Foreskin keratinocyte (primary cell): ENCODE measurements at places on chromosomes 3 and 15.
A peak's percentile ranks its signal among the peaks of the same experiment; 100 is the strongest.

DNA sequence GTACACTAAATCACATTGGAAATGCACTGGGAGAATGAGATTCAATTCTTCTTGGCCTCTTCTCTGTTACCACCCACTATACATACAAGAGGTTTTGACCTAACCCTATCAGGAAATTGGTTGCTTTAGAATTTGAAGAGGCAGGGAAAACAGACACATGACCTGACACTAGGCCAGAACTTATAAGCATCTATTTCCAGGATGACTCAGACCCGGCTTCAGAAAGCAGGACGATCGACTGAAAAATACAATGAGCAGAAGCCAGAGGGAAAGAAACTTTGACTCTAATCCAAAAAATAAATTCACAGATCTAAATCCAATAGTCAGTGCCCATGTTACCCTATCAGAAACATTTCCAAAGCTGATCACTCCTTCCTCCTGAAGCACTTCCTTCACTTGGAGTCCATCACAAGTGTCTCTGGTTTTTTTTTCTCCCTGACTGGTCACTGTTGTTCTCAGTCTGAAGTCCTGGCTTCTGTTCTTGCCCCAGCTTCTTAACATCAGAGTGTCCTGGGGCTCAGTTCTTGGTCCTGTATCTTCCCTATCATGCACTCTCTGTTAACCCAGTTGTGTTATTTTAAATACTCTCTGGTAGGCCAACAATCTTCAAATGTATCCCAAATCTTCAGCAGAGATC, 133.6 kb downstream of the P2RY1 start:
- DNase-seq: peak; percentile 55

- no peak for DNase-seq
Measured at GRCh38 chr3:14461748-14462324, 59.4 kb downstream of the SLC6A6 start.

GRCh38 chr3:10329495-10330015, 8.6 kb upstream of the SEC13 start:
- no peak for DNase-seq

- DNase-seq: no peak
Measured at GRCh38 chr3:175059788-175060187, 200.7 kb downstream of the NAALADL2 start.

GRCh38 chr15:37221671-37222145, 121.4 kb upstream of the MEIS2 start:
- no peak for DNase-seq

DNA sequence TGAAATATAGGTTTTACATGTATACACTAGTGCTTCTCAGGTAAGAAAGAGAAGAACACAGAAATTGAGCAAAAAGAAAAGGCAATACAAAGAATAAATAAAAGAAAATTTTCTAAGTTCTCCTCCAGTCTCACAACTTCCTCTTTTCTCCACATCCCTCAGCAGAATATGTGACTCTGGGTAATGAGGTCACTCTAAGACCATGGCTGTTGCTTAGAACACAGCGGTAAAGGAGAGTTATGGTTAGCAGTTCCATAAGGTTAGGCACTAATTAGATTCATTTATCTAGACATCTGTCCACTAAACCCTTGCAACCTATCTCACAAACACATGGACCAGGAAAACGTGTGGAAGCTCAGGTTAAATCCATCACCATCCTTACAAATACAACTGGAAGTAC, 47.9 kb downstream of the IGSF11 start:
- DNase-seq: no peak

DNA sequence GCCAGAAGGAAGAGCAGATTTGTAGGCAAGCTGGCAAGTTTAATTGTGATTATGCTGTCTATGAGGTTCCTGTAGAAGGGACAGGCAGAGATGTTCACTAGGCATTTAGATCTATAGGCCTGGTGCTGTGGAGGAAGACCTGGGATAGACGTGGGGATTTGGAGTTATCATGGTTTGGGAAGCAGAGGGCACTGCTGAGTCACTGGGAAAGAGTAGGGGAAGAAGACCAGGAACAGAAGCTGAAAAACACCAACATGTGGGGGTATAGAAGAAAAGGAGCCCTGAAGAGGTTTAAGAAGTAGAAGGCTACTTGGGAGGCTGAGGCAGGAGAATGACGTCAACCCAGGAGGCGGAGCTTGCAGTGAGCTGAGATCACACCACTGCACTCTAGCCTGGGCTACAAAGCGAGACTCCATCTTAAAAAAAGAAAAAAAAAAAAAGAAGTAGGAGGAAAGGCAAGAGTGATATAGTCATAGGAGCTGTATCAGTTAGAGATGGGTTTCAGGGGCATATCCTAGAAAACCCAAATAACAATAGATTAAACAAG, 19.3 kb downstream of the GRK7 start:
- DNase-seq: peak; percentile 19

DNA sequence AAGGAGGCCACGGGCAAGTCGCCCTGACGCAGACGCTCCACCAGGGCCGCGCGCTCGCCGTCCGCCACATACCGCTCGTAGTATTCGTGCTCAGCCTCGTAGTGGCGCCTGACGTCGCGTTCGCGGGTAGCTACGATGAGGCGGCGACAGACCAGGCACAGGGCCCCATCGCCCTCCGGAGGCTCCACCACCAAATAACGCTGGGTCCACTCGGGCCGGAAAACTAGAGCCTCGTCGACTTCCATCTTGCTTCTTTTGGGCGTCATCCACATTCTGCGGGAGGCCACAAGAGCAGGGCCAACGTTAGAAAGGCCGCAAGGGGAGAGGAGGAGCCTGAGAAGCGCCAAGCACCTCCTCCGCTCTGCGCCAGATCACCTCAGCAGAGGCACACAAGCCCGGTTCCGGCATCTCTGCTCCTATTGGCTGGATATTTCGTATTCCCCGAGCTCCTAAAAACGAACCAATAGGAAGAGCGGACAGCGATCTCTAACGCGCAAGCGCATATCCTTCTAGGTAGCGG, at the start of gene EPM2AIP1:
Gene EPM2AIP1, minus strand, starts transcription at position 326 of the 520 bp plus-strand sequence. Its CDS starts 54 bp downstream, at position 272.
- no peak for DNase-seq

DNA sequence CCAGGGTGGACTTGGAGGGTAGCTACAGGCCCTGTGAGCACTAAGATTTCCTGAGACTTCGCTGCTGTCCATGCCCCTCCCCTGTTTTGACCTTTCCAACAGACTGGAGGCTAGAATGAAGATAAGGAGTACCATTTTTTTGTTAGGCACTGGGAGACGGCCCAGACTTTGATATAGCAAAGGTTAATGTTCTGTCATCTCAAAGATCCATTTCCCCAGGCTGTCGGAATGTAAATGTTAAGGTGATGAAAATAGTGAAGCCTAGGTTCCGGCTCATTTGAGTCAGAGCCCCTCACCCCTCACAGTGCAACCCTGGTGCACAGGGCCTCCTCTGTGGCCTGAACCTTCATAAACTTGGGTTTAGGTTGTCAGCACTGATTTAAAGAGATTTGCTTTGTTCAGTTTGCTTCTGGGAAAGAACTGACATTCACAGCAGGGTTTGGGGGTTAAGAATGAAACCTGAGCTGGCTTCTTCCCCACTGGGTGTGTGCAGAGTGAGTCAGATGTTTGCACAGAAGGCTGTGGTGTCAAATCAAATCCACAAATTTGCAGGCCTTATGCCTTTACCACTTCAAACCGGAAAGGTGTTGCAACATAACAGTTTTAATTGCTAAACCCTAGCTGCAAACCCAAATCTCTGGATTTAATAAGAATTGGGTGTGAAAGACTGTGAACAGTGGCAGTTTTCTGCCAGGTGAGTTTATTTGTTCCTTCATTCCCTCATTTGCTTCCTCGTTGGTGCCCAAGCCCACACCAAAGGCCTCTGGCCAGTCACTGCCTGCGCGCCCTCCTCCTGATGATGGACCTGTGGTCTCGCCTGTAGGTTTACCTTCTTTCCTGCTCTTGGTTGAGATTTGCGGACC, 20.6 kb upstream of the KCTD6 start:
- DNase-seq: peak; percentile 80

DNA sequence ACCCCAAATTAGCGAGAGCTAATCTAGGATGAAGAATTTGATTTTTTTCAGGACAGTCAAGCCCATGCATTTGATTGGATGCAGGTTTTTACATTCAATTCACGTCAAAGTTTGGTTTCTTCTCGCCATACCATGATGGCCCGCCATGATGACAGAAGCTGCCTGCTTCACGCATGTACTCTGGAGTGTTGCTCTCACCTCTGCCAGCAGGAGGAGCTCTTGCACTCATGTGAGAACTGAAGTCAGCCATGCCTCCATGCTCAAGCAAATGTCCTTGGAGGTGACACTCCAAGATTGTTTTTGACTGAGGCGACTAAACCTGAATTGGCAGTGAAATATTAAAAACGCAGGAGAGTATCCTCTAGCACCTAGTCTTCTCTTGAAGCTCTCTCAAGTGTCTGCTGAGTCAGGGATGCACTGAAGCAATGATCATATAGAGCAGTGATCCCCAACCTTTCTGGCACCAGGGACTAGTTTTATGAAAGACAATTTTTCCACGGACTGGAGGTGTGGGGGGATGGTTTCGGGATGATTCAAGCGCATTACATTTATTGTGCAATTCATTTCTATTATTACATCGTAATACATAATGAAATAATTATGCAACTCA, 120.9 kb downstream of the SAMMSON start:
- peak; percentile 3 for DNase-seq

GRCh38 chr15:37898362-37898761, 36.1 kb upstream of the TMCO5A start:
- DNase-seq: peak; percentile 70

DNA sequence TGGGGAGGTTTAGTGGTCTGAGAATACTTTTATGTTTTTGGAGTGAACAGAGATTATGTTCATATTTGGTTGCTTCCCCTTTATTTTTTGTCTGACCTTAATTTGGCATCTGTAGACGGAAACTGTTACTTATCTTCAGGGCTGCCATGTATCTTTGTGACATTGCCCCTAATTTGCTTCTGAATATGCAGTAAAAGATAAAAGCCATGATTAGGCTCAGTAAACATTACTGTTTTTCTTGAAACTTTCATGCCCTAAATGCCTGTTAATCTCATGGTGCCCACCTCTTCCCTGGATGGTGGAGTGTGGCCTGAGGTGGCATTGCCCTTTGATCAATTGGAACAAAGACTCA, 106.7 kb downstream of the C3orf70 start:
- DNase-seq: no peak

DNA sequence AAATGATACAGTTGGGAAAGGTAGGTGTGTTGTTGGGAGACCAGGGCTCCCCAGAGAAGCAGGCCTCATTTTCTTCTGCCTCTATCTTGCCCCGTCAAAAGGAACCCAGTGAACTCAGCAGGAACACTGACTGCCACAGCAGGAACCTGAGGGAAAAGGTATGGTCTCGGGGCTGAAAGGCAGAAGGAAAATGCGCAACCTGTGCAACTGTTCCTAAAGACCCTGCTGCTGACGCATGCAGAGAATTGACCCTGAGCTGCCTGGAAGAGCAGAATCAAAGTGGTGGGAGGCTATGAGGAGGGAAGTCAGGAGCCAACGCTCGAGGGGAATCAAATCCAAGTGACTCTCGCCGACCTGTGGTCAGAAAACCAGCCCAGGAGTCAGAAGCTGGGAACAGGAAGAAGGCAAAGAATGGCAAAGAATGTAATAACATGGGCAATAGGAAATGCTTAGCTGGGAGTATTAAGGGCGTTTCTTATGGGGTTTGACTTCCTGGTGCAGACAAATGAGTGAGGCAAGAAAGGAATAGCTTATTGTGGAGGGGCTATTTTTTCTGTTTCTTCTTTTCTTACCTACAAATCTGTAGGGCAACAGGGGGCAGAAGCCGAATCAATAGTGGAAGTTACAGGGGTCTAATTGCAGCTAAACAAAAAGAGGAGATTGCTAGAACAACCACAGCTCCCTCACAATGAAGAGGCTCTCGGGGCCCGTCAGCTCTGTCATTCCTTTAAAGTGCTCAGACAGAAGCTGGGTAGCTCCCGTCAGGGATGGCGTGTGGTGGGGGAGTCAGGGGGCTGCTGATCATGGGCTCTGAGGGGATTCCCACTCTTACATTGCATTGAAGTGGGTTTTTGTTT, 65.4 kb upstream of the DLG1 start:
- DNase-seq: no peak

GRCh38 chr3:194014756-194015155, 121.2 kb upstream of the HES1 start:
- no peak for DNase-seq

GRCh38 chr15:90560229-90560776, 30.6 kb downstream of the CRTC3 start:
- DNase-seq: peak; percentile 79

- DNase-seq: peak; percentile 73
Measured at GRCh38 chr15:39502611-39503195, 78.2 kb upstream of the THBS1 start.

GRCh38 chr3:48848816-48849515, 1.3 kb upstream of the PRKAR2A start:
- no peak for DNase-seq

GRCh38 chr3:33165372-33165771, 51.6 kb downstream of the CRTAP start:
- DNase-seq: no peak

- DNase-seq: no peak
Measured at GRCh38 chr15:101657171-101657570, 5.0 kb upstream of the TM2D3 start.

GRCh38 chr3:136952292-136952691, 5.5 kb upstream of the IL20RB start:
- peak; percentile 71 for DNase-seq

- DNase-seq: no peak
Measured at GRCh38 chr3:74000725-74001124, 376.0 kb upstream of the PDZRN3 start.

GRCh38 chr15:80743189-80743833, 35.9 kb upstream of the CEMIP start:
- no peak for DNase-seq

DNA sequence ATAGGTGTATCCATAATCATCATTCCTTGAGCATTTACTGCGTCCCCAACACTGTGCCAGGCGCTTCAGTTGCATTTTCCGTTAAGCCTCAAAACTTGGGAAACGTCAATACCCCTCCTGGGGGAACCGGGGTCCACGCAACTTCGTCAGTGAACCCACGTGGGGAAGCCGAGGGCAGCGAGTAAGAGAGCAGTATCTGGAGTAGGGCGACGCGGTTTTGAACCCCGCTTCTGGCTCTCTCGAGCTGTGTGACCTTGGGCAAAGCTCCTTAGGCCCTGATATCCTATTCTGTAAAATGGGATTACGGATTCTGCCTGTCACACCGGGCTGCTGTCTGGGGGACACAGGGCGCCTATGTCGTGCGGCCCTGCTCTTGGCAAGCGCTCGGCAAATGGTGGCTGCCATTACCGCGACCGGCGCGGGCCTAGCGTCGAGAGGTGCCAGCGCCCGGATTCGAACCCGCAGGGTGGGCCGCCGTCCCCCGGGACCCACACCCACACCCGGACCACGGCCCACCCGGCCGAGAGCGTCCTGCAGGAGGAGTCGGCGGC, 590 bp downstream of the POLG start:
- peak; percentile 17 for DNase-seq

- peak; percentile 64 for DNase-seq
Measured at GRCh38 chr15:90031231-90031791, 30.2 kb downstream of the ZNF710 start.

DNA sequence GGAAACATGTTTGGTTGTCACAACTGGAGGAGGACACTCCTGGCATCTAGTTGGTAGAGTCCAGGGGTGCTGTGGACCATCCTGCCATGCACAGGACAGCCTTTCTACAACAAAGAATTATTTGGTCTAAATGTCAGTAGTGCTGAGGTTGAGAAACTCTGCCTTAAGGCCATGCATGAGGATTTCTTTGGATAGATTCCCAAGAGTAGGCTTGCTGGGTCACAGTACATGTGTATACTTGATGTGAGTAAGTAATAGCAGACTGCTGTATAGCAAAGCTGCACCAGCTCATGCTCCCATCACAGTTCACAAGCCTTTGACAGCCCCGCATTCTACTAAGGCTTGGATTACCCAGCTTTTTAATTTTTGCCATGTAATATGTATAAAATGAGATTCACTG, 151.3 kb downstream of the MFSD1 start:
- DNase-seq: no peak

- no peak for DNase-seq
Measured at GRCh38 chr15:77144026-77144425, 73.1 kb upstream of the TSPAN3 start.
